ENCODE measurements at places on chromosomes 4 and X.

DNA sequence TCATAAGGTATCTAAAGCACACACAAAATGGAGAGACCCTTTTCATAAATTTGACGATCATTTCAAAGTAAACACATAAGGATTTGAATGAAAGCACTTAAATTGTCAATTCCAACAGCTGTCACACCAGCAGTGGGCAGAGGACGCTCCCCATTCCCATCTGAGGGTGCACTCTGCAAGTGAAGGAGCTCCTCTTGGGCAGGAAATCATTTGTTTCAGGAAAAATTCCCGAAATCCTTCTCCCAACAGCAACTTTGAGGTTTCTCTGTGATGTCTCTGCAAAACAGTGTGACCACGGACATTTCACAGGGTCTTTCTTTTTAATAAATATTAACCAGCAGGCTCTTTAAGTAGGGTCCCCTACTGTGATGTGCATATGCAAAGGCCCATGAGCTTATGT, 111.0 kb downstream of the EPHA5 start:
- no peak for DNase-seq

DNA sequence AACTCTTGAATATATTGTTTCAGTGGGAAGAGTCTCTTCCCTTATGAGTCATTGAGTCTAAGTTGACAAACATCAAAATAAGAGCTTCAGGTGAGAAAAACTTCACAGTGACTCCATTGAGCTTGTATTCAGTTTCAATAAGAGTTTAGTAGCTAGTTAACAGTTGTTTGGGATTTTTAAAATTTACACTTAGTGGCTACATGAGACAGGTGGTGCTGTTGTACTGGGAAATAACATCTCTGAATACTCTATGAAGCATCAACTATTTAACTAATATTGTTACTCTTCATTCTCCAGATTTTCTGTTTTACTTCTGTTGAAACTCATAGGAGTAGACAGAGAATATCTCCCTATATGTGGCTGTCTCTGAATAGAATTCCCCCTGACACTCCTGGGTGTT, 1609.1 kb downstream of the C4orf33 start:
- DNase-seq = no peak

DNA sequence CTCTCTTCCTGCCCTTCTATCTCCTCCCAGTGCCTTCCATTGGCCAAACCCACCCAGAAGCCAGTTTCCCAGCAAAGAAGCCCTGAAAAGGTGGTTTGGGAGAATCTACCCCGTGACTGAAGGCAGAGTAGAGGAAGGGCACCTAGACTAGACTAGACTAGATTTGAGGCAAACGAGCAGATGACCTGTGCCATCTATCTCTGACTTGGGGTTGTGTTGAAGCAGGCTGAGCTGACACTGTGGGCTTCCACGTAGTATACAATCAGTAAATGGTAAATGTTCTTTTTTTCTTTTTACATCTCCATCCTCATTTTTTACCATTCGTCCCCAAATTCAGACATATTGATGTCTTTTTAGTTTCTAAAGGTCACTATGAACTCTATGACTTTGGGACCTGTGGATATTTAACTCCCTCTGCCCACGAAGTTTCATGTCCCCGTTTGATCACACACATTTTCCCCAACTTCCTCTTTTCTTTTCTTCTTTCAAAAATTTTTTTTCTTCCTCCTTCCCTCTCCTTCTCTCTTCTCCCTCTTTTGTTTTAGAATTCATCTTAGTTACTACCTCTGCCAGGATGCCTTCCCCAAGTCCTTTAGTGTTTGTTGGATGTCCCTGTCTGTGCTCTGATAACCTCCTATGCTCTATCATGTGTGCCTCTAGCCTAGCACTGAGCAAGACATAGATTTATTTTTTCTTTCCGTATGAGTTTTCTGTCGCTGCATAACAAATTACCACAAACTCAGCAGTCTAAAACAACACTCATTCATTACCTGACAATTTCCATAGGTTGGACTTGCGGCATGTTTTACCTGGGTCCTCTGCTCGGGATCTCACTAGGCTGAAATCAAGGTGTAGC, 6.2 kb upstream of the AFF1 start:
- DNase-seq = no peak

- no peak for DNase-seq
Measured at GRCh38 chr4:23401572-23401971, 488.3 kb downstream of the PPARGC1A start.

- DNase-seq = no peak
Measured at GRCh38 chrX:39605866-39606265, 491.9 kb downstream of the BCOR start.

DNA sequence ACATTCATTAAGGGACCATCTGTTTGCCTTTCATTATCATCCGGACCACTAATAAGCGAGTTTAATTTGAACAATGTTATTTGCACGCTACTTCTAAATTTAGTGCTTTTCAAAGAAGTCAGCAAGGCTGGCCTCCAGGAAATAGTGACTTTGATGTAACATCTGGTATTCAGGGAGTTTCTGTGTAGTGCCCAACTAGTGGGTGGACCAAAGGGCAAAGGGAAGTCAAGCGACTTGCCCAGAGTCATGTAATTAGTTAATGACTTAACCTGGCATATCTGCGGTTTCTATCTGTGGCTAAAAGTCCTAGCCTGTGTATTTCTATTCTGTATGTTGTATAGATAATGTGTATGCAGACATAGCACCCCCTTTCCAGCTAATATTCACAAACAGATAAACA, 56.3 kb upstream of the LCORL start:
- no peak for DNase-seq

DNA sequence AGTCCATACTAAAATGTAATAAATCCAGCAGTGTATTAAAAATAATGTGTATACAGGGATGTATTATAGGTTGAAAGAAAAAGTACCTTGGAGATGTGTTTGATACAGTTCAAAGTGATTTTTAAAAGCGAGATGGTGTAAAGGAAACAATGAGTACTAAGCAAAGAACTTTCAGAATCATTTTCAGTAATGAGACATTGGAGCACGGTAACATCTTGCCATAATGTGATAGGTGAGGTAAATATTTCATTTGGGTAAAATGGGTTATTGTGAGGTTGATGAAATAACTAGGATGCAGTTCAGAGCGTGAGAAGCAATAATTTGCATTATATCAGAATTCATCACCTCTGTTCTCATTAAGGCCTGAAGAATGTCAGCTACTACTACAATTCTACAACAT, 25.9 kb downstream of the EIF2S3 start:
- peak; percentile 52 for DNase-seq

GRCh38 chr4:164888096-164888715, 11.2 kb downstream of the APELA start:
- DNase-seq = no peak

DNA sequence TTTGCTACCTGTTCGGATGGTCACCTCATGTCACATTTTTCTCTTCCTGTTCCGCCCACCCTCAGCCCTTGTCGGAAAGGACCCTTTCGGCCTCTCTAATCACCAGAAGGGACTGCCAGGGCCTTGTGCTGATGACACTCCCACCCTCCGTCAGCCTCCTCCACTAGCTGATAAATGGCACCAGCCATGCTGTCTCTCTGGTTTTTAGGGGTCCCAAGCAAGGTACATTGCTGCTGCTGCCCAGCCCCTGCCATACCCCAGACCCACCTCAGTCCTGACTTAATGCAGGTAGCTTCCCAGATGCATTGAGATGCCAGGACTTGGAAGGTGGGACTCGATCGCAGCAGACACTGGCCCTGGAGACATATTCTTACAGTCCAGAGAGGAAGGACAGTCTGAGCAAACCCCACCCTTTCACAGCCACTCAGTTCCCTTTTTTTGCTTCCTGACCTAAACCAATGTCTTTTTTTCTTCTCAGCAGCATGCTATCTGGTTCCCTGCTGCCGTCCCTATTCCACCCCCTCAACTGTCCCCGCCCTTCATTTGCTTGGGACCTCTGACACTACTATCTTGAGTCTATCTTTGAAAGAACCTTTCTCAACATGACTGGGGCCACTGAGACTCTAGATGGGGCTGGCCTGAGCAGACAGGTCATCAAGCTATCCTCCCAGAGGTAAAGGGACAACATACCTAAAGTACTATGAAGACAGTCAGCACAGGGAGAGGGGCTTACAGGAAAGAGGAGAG, at the start of gene BTK:
BTK (minus strand) TSS at position 397 of the 747 bp plus-strand sequence. CDS start 10,907 bp downstream, outside the sequence.
- peak; percentile 62 for DNase-seq

DNA sequence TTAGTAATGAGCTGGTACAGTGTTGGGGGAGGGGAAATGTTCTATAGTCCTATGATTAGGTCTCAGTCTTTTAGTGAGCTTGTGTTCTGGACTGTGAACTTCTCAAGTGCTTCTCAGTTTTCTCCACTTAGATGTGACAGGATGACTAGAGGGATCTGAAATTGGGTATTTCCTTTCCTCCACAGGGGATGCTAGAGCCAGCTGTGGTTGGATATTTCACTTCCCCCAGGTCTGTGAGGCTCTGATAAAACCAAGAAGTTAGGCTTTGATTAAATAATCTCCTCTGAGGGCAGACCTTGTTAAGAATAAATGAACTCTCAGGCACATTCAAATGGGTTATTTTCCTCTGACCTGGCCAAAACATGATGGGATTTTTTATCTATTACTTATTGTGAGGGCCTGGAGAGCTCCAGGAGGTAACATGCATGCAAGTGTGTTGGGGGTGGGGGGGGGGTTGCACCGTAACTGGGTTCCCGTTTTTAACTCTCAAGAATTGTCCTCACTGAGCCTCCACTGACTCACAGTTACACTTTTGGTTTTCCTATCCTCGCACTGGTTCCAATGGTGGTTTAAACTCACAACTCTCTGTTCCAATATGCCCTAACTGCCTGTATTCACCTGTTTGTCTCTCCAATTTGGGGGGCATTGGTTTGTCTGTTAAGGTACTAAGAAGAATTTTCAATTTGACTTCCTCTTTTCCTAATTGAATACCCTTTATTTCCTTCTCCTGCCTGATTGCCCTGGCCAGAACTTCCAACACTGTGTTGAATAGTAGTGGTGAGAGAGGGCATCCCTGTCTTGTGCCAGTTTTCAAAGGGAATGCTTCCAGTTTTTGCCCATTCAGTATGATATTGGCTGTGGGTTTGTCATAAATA, 28.1 kb upstream of the GLRA3 start:
- DNase-seq = no peak

DNA sequence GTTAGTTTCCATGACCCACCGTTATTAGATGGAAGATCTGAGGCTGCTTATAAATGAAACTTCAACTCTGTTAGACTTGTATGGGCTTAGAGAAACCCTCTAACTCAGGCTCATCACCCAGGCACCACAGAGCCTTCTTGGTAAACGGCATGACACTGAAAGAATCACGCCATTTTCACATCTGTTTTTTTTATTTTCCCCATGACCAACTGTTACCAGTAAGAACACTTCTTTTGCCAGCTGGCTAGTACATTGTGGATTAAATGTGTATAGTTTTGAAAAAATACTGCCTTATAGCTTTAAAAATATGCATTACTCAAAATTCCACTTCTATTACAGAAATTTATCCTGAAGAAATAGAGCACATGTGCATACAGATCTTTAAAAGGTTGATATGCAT, 48.0 kb upstream of the APELA start:
- no peak for DNase-seq

- no peak for DNase-seq
Measured at GRCh38 chr4:110680265-110680664, 57.4 kb upstream of the PITX2 start.

GRCh38 chr4:46974891-46975543, 18.4 kb downstream of the GABRA4 start:
- no peak for DNase-seq

DNA sequence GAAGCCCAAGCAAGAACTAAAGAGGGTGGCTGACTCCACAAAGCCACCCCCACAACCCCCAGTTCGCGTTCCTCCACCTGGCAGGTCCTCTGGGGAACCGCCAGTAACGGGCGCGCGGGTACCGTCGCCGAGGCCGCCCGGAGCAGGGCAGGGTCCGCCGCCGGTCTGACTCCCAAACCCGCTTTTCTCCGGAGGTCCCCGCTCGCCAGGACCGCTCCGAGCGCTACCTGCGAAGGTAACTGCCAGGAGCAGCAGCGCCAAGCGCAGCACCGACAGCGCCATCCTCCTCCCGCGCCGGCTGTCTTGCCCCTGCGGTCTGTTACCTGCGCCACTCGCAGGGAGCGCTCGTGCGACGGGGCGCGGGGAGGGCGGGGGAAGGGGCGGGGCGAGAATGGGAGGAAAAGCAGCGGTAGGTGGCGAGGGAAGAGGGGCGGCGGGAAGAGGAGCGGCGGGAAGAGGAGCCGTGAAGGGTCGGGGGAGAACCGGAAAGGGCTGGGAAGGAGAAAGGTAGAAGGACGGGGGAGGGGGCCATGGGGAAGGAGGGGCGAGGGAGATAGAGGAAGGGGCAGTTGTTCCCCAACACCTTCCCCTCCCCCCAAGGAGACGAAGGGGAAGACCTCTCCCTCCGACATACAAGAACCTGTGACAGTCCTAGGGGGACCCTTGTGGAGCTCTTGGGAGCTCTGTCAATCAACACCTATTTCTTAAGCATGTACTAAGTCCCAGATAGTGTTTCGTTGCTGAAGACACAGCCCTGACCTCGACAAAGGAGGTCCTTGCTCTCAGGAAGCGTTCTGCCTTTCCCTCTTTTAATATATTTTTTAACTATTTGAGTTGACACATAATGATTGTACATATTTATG, at the start of gene SPINK2:
SPINK2 (minus strand) TSS at position 321 of the 863 bp plus-strand sequence; CDS start at position 282, 39 bp downstream.
- peak; percentile 58 for DNase-seq
